ENCODE measurements at places on chromosomes 4 and X.
A peak's percentile ranks its signal among the peaks of the same experiment; 100 is the strongest.

GRCh38 chrX:111088628-111089027 is 7.4 kb upstream of the PAK3 start:
- DNase-seq = no peak

DNA sequence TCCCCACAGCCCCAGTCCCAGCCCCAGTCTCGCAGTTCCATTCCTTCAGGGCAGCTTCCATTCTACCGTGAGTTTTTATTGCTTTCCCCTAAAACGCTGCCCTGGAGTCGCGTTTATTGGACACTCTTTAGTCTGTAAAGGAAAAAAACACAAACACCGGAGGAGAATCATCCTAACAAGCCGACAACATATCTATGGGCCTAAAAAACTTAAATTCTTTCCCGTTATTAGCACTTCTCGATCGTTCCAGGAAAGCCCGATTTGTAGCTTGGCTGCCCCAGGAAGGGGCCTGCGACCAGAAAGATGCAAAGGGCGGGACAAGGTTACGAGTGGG is 178.5 kb downstream of the CBR4 start:
- DNase-seq = no peak

GRCh38 chr4:184924516-184924915 is 93.8 kb upstream of the HELT start:
- no peak for DNase-seq

DNA sequence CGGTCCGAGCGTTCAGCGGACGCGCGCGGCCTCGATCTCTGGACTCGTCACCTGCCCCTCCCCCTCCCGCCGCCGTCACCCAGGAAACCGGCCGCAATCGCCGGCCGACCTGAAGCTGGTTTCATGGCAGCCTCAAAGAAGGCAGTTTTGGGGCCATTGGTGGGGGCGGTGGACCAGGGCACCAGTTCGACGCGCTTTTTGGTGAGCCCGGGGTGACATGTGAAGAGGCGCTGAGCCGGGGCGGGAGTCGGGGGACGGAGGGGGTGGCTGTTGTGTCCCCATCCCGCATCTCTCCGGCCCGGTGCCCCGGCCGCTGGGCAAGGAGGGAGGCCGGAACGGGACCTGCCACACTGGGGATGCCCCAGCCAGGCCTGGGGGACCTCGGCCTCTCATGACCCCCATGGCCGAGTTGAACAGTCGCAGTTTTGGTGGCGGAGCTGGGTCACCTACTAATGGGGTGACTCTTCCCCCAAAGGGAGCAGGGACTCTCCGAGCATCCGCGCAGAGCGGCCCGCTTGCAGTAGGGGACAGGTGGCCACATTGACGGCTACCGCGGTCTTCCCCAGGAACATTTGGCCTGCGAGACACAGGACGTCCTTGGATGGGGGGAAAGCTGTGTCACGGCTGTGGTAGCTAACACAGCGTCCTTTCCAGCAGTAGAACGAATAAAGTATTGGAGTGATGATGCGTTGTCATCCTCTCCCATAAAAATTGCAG is at the start of gene GK:
GK (plus strand) TSS at position 9 of the 717 bp plus-strand sequence; CDS start at position 124, 115 bp downstream.
- DNase-seq = no peak

DNA sequence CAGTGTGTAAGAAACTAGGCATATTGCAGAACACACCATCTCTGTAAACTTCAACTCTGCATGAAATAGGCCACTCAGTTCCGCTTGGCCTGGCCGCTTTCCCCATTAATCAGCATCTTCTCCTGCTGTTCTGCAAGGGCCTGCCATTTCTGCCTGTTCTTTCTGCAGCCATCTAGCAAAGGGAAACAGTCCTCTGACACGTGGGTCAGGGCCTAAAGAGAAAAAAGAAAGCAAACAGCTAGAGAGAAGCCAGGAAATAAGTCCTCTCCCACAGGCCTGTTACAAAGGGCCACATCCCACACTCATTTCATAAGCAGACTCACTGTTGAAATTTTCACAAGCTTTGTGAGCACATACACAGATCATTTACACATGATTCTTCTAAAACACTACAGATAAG is 130.1 kb downstream of the PDE5A start:
- no peak for DNase-seq

DNA sequence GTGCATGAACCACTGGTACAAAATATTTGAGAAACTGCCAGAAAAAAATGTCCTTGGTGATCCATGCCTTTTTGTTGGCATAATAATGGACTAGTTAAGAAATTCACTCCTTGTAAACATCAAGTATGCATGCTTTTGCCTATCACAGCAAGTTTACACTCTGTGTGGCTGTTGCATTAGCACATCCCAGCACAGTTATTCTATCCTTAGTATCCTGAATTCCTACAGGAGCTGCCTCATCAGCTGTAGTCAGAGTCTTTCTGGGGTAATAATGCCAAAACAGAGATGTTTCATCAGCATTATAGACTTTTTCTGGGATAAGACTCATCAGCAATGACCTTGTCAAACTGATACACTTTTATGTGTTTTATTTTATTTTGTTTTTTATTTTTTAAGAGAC is 82.8 kb downstream of the CHIC2 start:
- no peak for DNase-seq

GRCh38 chr4:15805583-15806517 is 27.7 kb downstream of the CD38 start:
- peak; percentile 12 for DNase-seq

DNA sequence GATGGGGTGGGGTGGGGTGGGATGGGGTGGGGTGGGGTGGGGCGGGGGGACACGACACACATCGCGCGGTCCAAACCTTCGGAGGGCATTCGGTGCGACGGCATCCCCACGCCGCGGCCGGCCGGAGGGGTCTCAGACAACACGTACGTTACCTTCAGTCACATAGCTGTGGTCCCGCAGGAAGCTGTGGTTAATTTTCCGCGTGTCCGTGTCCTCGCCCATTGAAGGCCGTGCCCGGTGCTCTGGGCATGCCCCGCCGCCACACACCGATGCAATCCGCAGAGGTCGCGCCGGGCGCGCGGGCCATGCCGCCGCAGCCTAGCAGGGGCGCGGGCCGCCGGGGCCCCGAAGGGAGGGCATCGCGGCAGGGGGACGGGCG is 417 bp downstream of the PPP2R2C start:
- no peak for DNase-seq

- no peak for DNase-seq
These were observed 228.1 kb downstream of the ARHGAP24 start for GRCh38 chr4:85703096-85703495.

- no peak for DNase-seq
These were observed 16.1 kb upstream of the WAS start for GRCh38 chrX:48667509-48667908.

DNA sequence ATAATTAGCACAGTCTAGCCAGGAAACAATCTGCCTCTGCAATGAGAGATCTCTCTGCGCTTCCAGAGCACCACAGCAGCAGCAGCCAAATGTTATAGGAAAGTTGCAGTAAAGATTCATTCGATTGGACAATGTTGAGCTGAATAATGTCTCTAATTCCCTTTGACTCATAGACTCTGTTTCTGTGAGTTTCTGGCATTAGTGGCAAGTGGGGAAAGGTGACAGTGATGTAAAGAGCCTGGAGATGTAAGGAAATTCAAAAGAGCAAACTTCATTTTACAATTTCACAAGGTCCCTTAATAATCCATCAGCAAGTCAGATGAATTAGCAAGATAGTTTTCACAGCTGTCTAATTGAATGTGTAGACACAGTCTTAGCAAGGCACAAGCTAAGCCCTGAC is 184.4 kb downstream of the VEGFC start:
- DNase-seq = no peak

- DNase-seq = no peak
These were observed 13.1 kb upstream of the SLC9B1 start for GRCh38 chr4:103032574-103032973.

DNA sequence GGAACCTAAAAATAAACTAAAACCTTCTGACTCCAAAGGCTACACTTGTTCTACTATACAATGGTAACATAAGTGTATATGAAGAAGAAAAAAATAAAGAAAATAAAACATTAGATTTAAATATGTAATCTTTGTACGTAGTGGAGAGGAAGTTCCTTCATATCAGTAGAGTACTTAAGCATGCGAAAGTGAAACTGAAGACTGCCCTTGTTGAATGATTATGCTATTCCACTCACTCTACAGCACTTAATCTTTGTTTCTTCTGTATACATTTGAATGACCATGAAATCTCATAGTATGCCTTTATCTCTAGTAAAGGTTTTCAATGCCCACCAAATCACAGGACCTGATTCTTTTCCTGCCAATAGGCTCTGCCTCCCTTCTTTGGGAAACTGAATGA is 78.9 kb downstream of the NDST3 start:
- no peak for DNase-seq

DNA sequence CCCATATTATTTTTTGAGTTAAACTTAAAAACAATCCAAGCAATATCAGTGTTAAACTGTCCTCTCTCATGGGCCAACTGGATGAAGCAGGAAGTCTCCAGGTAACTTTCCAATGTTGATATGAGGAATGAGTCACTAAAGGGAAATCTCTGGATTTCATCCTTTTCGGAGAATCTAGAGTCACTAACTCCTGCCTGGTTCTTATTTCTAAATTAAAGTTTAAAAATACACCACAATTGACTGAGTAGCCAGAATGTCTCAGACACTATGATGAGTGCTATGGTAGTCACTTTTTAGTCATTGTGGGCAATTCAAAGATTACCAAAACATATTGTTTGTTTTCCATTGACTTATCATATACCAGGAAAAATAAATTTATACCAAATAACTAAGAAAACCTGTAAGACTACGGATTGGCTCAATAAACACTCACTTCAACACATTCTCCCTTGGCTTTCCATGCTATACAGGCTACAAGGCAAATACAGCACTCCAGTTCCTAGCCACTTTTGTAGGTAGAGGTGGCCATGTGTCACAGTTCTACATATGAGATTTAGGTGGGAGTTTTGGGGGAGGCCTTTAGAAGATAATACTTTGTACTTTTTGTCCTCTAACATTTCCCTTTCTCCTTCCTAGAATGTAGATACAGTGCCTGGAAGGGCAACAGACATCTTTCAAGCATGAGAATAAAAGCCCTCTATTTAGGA is 8.6 kb downstream of the SLC9B2 start:
- no peak for DNase-seq

GRCh38 chr4:107624024-107624423 is 96.0 kb downstream of the PAPSS1 start:
- DNase-seq = no peak

- no peak for DNase-seq
These were observed 12.3 kb downstream of the MID1 start for GRCh38 chrX:10608099-10608498.

GRCh38 chr4:2400841-2401609 is 17.4 kb downstream of the ZFYVE28 start:
- no peak for DNase-seq

DNA sequence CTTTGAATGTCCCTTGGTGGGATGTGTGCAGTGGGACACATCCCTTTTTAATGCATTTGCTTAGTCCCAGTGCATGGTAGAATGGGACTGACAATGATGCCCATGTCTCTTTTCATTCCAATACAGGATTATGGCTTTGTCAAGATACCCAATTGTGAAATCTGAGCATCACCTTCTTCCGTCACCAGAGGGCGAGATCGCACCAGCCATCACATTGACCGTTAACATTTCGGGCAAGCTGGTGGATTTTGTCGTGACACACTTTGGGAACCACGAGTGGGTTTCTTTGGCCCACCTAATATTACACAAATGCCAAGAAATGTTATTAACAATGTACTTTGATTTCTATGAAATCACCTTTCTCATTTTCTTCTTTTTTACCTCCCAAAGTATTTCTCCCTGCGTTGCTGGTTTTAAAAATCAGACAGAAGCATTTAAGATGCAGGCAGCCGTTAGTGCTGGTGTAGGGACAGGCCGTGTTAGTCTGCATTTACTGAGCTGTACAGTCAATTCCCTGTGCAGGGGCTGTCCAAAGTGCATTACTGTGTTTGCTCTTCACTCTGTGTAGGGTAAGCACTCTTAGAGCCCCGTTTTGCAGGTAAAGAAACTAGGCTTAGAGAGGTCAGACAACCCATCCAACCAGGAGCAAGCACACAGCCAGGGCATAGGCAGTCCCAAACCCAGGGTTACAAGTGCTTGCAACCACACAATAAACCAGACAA is 46.5 kb downstream of the CWH43 start:
- no peak for DNase-seq

- DNase-seq = no peak
These were observed 85.2 kb downstream of the PLAC1 start for GRCh38 chrX:134572816-134573682.

GRCh38 chrX:149490100-149490499 is 15.0 kb downstream of the IDS start:
- no peak for DNase-seq

DNA sequence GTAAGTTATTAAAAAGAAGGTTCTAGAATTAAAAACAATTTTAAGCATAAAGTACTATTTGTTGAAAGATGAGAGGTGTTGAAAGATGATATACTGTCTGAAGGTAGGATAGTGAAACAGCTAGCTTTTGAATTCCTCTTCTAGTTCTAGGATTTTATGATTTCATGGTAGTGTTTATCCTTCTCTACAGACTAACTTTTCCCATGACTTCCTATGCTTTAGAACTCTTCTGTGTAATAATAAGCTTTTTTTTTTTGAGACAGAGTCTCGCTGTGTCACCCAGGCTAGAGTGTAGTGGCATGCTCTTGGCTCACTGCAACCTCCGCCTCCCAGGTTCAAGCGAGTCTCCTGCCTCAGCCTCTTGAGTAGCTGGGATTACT is 96.0 kb upstream of the NUDT6 start:
- no peak for DNase-seq

DNA sequence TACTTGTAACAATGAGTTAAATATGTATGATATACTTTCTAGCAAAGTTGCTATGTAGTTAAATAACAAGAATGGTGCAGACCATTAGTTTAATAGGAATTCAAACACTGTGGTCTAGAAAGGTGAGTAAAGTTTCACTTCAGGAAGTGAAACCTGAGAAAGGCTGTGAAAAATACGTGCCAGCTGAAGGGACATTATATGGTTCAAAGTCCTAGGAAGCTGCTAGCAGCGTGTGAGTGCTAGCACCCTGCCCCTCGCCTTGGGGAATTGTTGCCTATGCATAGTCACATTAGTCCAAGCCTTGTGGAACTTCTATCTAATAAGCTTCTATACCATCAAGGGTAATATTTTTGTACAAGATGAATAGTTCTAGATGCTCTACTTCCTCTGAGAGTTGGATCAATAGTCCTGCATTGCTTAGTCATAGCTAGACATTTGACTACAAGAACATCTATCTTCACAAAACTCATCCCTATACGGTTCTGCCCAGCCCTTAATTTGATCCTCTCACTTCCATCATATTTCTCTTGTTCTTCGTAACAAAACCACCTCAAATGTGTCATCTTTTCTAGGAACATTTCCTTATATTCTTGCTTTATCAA is 45.8 kb upstream of the ARSJ start:
- DNase-seq = no peak

DNA sequence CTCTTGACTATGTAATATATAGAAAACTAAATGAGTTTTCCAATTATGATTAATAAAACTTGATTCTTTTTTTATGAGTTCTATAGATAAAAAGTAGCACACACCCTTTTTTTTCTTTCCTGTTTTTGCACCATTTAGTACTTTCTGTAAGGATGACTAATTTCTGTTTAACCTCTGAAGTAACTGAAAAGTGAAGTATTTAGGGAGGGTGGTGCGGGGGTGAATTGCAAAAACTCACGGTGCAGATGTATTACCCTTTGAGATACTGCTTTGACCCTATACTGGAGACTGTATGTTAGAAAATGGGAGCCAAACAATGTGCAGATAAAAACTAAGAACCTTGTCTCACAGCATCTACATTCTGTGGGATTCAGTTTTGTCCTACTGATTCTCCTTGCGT is 471.6 kb downstream of the DTHD1 start:
- DNase-seq = no peak

GRCh38 chr4:69818060-69818639 is 41.8 kb downstream of the SULT1E1 start:
- no peak for DNase-seq
